ENCODE measurements at places on chromosomes 6 and 20.

- no peak for DNase-seq
These were observed 67.6 kb downstream of the MRPL14 start for GRCh38 chr6:44059359-44060346.

DNA sequence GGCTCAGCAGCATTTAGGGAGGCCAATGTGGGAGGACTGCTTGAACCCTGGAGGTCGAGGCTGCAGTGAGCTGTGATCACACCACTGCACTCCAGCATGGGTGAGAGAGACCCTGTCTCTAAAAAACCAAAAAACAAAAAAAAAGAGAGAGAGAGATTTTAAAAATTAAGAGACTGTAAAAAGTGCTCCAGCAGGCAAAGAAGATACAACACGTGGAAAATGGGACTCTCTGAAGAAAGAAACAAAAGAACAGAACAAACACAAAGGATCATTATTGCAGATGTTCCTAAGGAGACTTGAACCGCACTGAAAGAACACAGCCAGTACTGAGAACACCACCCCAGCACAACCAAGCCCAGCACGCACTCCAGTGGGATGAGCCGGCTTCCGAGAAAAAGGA, 74.2 kb downstream of the TAF4 start:
- no peak for DNase-seq

- peak; percentile 33 for DNase-seq
These were observed 42.8 kb downstream of the CDC5L start for GRCh38 chr6:44430326-44430725.

- DNase-seq = no peak
These were observed 142.1 kb downstream of the BMP7 start for GRCh38 chr20:57124366-57124765.

DNA sequence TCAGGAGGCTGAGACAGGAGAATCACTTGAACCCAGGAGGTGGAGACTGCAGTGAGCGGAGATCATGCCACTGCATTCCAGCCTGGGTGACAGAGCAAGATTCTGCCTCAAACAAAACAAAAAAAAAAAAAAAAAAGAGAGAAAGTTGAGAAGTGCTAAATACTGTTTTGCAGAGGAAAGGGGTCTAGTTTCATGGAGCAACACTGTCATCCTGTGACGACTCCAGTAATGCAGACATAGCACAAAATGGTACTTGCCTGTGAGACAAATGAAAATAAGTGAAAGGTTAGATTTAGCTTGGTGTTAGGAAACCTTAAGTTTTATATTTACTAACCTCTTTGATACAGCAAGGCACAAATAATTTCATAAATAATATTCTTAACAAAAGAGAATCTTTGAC, 29.7 kb downstream of the CEP162 start:
- DNase-seq = no peak

DNA sequence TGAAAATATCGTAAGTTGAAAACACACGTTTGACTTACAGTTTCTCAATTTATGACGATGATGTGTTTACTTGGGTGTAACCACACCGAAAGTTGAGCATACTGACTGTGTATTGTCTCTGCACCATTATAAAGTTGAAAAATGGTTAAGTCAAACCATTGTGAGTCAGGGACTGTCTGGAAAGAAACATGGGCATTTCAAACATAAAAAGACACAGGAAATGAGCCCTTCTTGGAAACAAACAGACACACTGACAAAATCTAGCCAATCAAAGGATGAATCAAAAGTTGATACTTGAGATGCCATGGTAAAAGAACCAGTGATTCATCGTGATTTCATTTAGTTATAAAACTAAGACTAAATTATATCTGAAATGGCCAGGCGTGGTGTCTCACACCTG, 5.3 kb downstream of the POPDC3 start:
- DNase-seq = no peak

GRCh38 chr6:87588756-87589407, 905 bp downstream of the RARS2 start:
- DNase-seq = peak; percentile 53

- no peak for DNase-seq
These were observed 66.6 kb downstream of the IPCEF1 start for GRCh38 chr6:154289818-154290508.

All from adipocyte (in vitro differentiated cells).